ENCODE measurements at places on chromosomes 5 and 9.
A peak's percentile ranks its signal among the peaks of the same experiment; 100 is the strongest.

GRCh38 chr9:133609311-133610098 is at the start of gene FAM163B:
Gene FAM163B (minus strand): TSS chr9:133609389. CDS start chr9:133580223, 29,166 bp downstream.
- peak; percentile 16 for DNase-seq

GRCh38 chr5:138438724-138439476 is at the start of gene REEP2:
Gene REEP2 (plus strand): TSS chr5:138439057. CDS start chr5:138439209, 152 bp downstream.
- peak; percentile 73 for DNase-seq

DNA sequence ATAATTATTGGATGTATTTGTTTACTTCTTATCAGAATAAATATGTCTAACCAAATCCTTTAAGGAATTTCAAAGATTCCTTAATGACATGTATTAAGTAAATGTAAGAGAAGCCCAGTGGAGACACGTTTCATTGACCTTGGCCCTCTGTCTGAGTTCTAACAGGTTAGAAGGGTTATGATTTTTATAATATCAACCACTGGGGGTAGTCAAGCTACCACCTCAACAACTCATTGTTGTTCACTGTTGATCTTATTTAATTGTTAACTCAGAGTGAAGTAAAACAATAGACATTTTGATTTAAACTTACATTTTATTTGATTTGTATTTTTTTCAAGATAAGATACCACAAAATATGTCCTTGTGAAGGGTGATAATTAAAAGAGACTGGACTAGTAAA is 499.2 kb upstream of the COX7C start:
- no peak for DNase-seq

DNA sequence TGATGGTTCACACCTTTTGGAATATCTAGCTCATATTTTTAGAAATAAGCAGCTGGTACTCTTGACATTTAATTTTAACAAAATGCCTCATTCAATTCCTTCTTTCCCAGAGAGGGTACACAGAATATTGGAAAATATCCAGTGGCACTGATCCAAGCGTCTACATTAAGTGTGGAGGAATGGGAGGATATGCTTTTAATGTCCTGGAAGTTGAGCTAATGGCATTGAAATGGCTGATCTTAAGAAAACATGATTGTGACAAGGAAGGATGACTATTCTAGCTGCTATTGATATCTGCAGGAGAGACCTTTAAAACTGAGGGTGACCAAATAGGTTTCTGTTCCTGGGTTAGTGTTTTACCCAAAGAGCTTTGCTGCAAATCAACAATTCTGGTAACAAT is 30.0 kb downstream of the ZNF366 start:
- no peak for DNase-seq

DNA sequence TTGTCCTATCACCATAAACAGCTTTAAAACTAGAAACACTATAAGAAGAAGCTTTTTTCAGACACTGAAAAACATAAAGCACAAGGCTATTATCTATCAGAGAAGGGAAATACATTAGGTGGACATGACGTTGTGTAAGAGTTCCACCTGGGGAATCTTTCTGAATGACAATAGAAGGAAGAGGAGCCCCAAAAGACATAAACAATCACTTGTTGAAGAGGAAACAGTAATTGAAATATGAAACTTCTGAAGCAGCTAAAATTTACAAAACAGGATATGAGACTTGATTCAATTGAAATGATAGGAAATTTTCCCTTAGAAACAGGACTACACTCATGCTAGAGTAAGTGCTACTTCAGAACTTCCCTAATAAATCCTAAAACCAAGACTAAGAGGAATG is 933.6 kb downstream of the EFNA5 start:
- no peak for DNase-seq

DNA sequence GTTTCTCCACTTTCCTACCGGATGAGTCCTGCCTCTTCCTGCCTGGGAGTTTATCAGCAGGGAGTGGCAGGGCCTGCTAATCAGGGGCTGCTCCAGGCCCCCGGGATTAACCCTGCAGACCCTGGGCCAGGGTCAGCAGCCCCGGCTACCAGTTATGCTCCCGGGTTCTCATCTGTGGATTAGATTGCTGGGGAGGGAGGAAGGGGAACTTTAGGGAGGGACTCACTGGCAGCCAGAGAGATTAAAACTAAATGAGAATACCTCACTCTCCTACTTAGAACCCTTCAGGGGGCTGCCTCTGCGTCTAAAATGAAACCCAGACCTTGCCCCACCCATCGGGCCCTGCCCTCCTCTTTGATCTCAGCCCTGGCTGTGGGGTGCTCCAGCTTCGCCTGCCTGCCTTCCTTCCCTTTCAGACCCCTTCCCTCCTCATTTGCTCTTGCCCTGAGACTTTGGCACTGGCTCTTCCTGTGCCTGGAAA is 130.5 kb upstream of the HAND1 start:
- no peak for DNase-seq

- DNase-seq, result no peak
Measured at GRCh38 chr5:127256886-127257597, 33.6 kb upstream of the MEGF10 start.

DNA sequence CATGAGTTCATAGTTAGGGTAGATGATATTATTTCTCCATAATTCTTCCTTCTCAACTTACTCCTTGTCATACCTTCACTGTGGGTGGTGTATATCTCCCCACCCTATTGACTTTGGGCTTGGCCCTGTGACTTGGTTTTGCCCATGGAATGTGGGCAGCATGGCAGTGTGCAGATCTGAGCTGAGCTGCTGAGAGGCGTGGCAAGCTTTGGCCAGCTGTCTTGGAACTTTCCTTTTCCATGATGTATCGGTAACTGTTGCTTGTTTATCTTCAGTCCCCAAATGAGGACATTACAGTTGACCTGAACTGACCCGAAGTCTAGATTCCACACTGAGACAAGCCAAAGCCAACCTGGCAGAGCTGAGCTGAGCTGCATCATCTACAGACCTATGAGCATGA is 70.4 kb downstream of the RALGPS1 start:
- no peak for DNase-seq

DNA sequence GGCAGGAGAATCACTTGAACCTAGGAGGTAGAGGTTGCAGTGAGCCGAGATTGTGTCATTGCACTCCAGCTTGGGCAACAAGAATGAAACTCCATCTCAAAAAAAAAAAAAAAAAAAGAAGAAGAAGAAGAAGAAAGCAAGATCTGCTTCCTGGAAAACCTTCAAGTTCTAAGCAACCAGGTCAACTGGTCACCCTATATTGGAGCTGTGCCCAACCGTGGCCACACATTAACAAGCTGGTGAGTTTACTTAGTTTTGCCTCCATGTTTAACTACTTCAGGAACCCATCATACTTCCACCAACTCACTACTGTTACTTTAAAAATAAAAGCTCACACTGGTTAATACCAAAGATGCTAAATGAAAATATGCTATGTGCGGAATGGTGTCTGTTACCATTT is 12.3 kb upstream of the SKP1 start:
- DNase-seq, result no peak

DNA sequence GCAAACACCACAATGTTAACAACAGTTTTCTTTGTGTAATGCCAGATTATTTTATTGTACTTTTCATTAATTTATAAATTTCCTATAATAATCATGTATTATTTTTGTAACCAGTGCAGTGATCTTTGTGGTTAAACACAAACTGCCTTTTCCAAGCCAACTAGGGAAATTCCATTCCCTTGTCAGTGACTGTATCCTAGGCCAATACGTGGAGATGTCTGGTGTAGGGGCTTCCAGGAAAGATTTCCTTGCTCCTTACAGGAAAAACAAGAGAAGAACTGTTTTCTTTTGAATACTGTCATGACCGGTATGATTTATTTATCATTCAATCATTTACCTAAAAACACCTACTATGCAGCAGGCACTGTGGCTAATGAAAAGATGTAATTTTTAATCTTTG is 31.4 kb downstream of the FANCC start:
- DNase-seq, result no peak

DNA sequence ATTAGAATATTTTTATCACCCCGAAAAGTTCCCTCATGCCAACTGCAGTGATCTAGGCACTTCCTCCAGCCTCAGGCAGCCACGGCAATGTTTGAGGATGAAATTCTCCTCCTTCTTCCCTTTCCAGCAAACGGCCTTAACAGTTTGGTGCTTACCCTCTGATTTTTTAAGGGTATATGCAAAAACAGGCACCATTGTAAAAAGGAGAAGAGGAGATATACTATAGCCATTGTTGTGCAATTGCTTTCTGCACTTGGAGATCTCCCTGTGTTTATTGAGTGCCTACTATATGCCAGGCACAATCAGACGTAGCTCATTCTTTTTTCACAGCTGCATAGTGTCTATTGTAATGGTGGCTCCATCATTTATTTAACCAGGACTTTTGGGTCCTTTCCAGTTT is 29.4 kb downstream of the GSN start:
- DNase-seq, result no peak

DNA sequence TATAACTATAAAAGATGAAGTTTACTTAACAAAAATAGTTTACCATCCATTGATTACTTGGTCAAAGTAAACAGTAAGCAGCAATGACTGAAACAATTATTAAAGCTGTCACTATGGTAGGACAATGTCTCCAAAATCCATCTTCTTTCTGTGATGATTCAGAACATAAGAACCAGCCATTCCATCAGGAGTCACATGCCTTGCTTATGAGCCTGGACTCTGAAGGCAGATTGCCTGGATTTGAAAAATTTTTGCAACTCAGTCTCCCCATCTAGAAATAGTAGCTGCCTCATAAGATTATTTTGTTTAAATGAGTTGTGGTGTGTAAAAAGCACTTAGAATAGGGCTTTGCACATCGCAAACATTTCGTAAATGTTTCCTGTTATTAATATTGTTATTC is 136.2 kb downstream of the LIFR start:
- no peak for DNase-seq

Measured in stimulated activated CD4-positive, alpha-beta T cell treated with anti-CD3 and anti-CD28 coated beads, Interleukin-1b, Interleukin-23, amount 100 ng/mL, for 48 hours (primary cell).